ENCODE measurements at places on chromosomes 12 and 14.

GRCh38 chr12:110111476-110112334 is 12.5 kb upstream of the IFT81 start:
- DNase-seq: no peak

DNA sequence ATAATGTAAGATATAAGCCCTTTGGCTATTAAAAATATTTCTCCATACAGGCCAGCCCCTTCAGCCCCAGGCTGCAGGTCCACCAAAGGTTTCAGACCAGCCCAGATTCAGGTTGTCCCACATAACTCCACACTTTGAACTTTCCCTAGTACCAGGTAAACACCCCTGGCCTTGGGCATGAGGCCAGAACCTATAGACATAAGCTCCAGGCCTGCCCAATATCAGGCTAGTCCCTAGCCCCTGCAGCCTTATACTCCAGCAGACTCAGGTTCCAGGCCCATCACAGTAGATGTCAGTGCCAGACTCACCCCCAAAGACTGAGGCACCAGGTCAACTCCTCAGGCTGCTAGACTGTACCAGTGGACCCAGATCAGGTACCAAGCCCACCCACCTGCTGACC is 178.5 kb upstream of the DAAM1 start:
- no peak for DNase-seq

GRCh38 chr12:26941215-26941594 is 2.9 kb downstream of the FGFR1OP2 start:
- no peak for DNase-seq

GRCh38 chr14:93654599-93654998 is 133.7 kb downstream of the PRIMA1 start:
- no peak for DNase-seq
